ENCODE measurements at places on chromosomes 1 and 21. TPM values are rescaled to one million over a fixed set of nuclear protein-coding genes. Genes with fewer than 3 reads are reported as not detected.
A peak's percentile ranks its signal among the peaks of the same experiment; 100 is the strongest.

Gene KIAA0040
- total RNA-seq: 24.9 TPM

DNA sequence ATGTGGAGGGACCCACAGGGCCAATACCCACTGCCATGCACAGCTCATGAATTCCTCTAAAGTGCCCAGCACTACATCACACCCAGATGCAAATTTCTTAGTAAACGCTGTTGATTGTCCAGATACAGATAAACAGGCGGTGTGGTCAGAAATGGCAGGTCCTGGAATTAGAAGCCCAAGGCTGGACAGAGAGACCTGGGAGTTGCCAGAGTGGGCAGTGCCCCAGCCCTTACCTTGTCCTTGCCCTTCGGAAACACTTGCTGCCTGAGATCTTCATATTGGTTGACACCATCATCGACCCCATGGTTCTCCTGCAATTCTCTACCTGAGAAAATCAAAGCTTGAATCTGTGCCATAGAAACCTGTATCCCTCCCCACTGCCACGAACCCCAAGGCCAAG lies 149.3 kb upstream of the ETV3 start:
- no peaks in the 10 kb centered on the region for H3K4me1 ChIP-seq
- no peak for DNase-seq
- H3K27ac ChIP-seq: no peak overlapping the region
- no peaks in the 10 kb centered on the region for H3K36me3 ChIP-seq

Gene TFF1
- 9.8 TPM for total RNA-seq

DNA sequence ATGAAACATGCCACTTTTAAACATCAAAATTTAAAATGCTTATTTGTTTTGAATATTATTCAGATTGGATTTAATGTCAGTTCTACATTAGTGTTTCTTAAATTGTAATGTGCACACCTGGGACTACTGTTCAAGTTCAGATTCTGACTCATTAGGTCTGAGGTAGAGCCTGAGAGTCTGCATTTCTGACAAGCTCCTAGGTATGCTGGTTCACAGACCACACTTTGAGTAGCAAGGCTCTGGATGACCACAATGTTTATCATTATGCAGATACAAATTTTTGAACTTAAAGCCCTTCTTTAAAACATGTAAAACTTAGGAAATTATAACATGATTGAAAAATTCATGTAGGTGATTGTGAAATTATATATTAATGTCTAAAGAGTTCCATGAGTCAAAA lies 40.2 kb downstream of the TTLL7 start:
- H3K4me1 ChIP-seq: no peaks in the 10 kb centered on the region
- H3K4me3 ChIP-seq: no peak overlapping the region
- H3K27ac ChIP-seq: no peak overlapping the region
- H3K27me3 ChIP-seq: no peaks in the 10 kb centered on the region
- H3K36me3 ChIP-seq: no peaks in the 10 kb centered on the region

Gene TMEM240
- 1.0 TPM for total RNA-seq

DNA sequence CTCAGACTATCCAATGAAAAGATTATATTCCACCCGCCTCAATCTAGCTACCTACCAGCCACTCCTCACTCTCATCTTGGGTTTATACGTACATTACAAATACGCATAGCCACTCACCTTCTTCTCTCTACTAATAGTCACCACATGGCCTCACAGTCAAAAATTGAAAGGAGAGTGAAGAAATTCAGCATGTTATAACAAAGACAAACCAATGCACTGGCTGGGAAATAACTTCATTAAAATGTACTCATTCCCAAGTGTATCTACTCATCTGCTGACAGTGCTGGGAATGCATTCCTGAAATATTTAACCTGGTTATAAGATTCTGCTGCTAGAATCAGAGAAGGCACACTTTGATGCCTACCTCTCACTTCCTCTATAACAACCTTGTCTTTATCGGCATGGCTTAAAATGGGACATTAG lies 6.5 kb downstream of the ZNF644 start:
- no peaks in the 10 kb centered on the region for H3K36me3 ChIP-seq
- H3K27ac ChIP-seq: no peak overlapping the region
- H3K4me3 ChIP-seq: no peak overlapping the region
- DNase-seq: no peak
- no peaks in the 10 kb centered on the region for H3K27me3 ChIP-seq

DNA sequence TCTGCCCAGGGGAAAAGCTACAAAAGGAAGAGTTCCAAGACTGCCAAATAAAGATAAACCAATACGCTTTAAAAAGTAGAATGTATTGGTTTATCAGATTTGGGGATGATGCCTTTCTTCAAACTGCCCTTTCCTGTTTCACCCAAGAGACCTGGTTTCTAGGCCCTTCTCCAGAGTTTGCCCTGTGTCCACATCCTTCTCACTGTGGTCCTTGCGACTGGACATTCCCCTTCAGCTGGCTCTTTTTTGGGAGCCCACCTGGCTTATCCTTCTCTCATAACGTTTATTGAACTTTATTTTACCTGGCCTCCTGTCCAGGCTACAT lies 490 bp upstream of the CZIB start:
- peak overlapping the region; percentile 94 for H3K4me3 ChIP-seq
- DNase-seq: no peak
- H3K27ac ChIP-seq: peak overlapping the region; percentile 96
- H3K36me3 ChIP-seq: no peaks in the 10 kb centered on the region
- H3K4me1 ChIP-seq: no peaks in the 10 kb centered on the region

DNA sequence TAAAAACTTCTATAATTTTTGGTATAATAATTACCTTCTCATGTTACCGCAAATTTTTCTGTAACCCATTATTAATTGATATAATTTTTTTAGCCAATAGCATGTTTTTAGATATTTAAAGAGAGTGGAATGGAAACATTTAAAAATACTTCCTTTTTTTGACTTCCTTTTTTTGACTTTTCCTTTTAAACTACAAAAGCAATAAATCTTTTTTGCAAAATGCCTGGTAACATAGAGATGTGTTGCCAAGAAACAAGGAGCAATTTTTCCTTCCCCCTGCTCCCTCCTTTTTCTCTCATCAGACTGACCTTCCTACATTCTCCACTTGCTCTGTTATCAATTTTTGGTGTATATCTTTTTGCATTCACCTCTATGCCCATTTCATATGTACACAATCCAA lies 666.2 kb downstream of the ADGRL2 start:
- DNase-seq: no peak
- no peak overlapping the region for H3K4me3 ChIP-seq
- H3K27me3 ChIP-seq: no peaks in the 10 kb centered on the region
- no peak overlapping the region for H3K27ac ChIP-seq
- no peaks in the 10 kb centered on the region for H3K36me3 ChIP-seq

GRCh38 chr1:36322041-36322785 lies 1.2 kb downstream of the EVA1B start:
- H3K36me3 ChIP-seq: no peaks in the 10 kb centered on the region
- DNase-seq: no peak
- no peak overlapping the region for H3K27ac ChIP-seq
- H3K4me3 ChIP-seq: no peak overlapping the region
- H3K27me3 ChIP-seq: no peaks in the 10 kb centered on the region
- peaks cover 6% of the 10 kb centered on the region for H3K4me1 ChIP-seq

- no peaks in the 10 kb centered on the region for H3K36me3 ChIP-seq
- no peak overlapping the region for H3K4me3 ChIP-seq
- no peaks in the 10 kb centered on the region for H3K4me1 ChIP-seq
- H3K27ac ChIP-seq: no peak overlapping the region
- DNase-seq: no peak
- no peaks in the 10 kb centered on the region for H3K27me3 ChIP-seq
Observed at GRCh38 chr1:37338658-37339057, 135.7 kb upstream of the ZC3H12A start.

Gene MATN1
- total RNA-seq: not detected

GRCh38 chr1:203558064-203558760 lies 64.3 kb downstream of the OPTC start:
- no peak for DNase-seq
- H3K27ac ChIP-seq: no peak overlapping the region
- H3K4me3 ChIP-seq: no peak overlapping the region
- H3K4me1 ChIP-seq: peaks cover 4% of the 10 kb centered on the region
- H3K27me3 ChIP-seq: no peaks in the 10 kb centered on the region
- H3K36me3 ChIP-seq: no peaks in the 10 kb centered on the region

DNA sequence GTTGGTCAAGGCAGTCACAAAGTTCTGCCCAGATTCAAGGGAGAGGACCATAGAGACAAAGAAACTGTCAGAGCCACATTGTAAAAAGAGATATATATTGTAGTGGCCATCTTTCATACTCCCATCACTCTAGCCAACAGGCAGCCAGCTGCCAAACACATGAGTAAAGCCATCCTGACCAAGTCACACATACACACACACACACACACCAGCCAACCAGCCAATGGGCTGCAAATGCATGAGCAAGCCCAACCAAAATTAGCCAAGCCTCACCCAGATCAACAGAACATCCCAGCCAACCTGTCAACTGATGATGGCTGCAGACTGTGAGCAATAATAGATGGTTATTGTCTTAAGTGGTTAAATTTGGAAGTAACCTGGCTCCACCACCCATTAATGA lies 120.7 kb downstream of the SEC16B start:
- H3K27me3 ChIP-seq: no peaks in the 10 kb centered on the region
- H3K27ac ChIP-seq: no peak overlapping the region
- no peaks in the 10 kb centered on the region for H3K4me1 ChIP-seq
- no peak overlapping the region for H3K4me3 ChIP-seq
- DNase-seq: no peak

- no peaks in the 10 kb centered on the region for H3K36me3 ChIP-seq
- no peak for DNase-seq
- H3K27ac ChIP-seq: no peak overlapping the region
- no peaks in the 10 kb centered on the region for H3K27me3 ChIP-seq
Observed at GRCh38 chr1:53376742-53377437, 49.0 kb upstream of the LRP8 start.

- H3K4me3 ChIP-seq: no peak overlapping the region
- no peaks in the 10 kb centered on the region for H3K36me3 ChIP-seq
- no peak for DNase-seq
- H3K27me3 ChIP-seq: no peaks in the 10 kb centered on the region
- H3K27ac ChIP-seq: no peak overlapping the region
Observed at GRCh38 chr1:1748686-1749321, 24.6 kb upstream of the CDK11A start.

DNA sequence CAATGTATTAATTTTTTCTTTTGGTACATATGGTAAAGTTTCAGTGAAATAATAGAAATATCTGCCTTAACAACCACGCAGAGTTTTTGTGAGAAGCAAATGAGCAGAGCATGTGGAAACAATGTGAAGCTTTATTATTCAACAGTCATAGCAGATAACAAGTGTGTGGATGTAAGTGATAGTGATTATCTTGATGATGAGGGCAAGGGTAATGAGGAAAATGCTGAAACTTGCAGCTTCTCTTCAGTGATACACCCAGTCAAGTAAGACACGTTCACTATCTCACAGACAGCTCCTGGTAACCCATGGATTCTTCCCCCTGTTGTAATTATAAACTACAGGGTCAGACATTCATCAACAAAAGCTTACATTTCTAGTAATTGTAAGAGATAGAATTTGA lies 14.6 kb upstream of the OR2L5 start:
- H3K36me3 ChIP-seq: no peaks in the 10 kb centered on the region
- H3K27ac ChIP-seq: no peak overlapping the region
- no peaks in the 10 kb centered on the region for H3K4me1 ChIP-seq
- H3K4me3 ChIP-seq: no peak overlapping the region
- H3K27me3 ChIP-seq: no peaks in the 10 kb centered on the region

Gene FASLG
- total RNA-seq: not detected

Gene UBE2J2
- total RNA-seq: 57.2 TPM

DNA sequence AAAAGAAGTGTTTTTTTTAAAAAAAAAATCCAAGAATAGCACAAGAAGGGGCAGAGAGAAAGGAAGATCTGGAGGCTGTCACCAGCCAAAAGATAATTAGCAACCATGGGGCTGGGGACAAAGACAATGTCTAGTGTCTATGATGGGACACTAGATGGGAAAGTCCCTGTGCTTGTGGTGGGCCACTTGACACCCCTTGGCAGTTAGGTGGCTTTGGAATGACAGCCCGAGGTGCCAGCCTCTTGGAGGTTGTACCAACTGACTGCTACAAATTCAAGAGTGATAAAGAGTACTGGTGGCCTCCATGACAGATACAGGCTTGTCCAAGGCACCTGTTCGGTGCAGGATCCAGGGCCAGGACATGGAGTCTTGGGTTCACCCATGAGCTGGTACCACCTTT lies 21.6 kb downstream of the ATP2B4 start:
- no peak overlapping the region for H3K27ac ChIP-seq
- no peaks in the 10 kb centered on the region for H3K36me3 ChIP-seq
- no peak overlapping the region for H3K4me3 ChIP-seq
- no peak for DNase-seq

DNA sequence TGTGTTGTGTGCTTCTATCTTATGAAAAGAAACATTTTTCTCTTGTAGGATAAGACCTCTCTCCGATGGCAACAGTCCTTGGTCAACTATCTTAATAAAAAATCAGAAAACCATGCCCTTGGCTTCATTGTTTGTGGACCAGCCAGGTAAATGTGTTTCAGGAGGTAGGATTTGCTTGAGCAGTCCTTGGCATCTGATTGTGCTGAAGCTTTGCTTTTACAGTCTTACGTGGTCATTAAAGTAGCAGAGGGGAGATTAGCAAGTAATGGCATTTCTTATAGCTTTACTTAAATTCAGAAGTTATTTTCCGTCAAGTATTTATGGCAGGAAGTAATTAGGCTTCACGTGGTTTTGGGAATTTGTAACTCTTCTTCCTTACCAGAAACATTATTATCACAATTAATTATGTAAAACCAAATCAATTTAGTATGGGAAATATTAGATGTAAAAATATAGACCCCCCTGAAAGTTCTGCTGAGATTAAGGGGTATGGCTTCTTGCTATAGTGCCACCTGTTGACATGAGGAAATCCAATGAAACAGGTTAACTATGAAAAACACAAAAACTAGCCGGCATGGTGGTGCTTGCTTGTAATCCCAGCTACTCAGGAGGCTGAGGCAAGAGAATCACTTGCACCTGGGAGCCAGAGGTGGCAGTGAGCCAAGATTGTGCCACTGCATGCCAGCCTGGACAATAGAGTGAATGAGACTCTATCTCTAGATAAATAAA lies 49.0 kb downstream of the MAP3K21 start:
- H3K27me3 ChIP-seq: no peaks in the 10 kb centered on the region
- DNase-seq: no peak
- H3K4me1 ChIP-seq: no peaks in the 10 kb centered on the region
- H3K4me3 ChIP-seq: no peak overlapping the region
- no peaks in the 10 kb centered on the region for H3K36me3 ChIP-seq

DNA sequence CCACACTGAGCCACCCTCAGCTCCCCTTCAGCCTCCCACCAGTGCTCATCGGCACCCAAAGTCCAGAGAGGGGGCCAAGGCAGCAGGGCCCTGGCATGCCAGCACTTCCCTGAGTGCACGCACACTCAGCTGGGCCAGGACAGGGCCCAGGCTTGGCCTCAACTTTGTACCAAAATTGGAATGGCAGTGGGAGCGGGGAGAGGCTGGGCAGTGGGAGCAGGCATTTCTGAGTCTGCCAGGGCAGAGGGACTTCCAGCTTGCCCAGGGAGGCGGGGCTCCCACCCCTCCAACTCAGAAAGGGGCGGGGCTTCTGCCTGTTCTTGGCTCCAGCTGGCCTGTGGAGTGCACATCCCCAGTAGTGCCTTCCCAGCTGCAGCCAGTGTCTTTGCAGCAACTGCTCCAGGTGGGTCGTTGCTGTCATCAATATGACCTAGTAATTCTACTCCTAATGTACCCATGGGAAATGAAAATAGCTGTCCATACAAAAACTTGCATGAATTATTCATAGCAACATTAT lies 10.3 kb upstream of the SNX7 start:
- no peak overlapping the region for H3K27ac ChIP-seq
- no peaks in the 10 kb centered on the region for H3K36me3 ChIP-seq
- DNase-seq: no peak
- H3K27me3 ChIP-seq: no peaks in the 10 kb centered on the region

GRCh38 chr1:111875640-111876039 lies 113.8 kb downstream of the KCND3 start:
- H3K4me3 ChIP-seq: no peak overlapping the region
- no peaks in the 10 kb centered on the region for H3K36me3 ChIP-seq
- H3K27me3 ChIP-seq: no peaks in the 10 kb centered on the region
- no peak for DNase-seq
- no peak overlapping the region for H3K27ac ChIP-seq

Gene CELA2B
- total RNA-seq: not detected
